ENCODE measurements at places on chromosomes 11 and 22.

- peak; percentile 77 for DNase-seq
These were observed 14.3 kb downstream of the OR2AG2 start for GRCh38 chr11:6757373-6757967.

DNA sequence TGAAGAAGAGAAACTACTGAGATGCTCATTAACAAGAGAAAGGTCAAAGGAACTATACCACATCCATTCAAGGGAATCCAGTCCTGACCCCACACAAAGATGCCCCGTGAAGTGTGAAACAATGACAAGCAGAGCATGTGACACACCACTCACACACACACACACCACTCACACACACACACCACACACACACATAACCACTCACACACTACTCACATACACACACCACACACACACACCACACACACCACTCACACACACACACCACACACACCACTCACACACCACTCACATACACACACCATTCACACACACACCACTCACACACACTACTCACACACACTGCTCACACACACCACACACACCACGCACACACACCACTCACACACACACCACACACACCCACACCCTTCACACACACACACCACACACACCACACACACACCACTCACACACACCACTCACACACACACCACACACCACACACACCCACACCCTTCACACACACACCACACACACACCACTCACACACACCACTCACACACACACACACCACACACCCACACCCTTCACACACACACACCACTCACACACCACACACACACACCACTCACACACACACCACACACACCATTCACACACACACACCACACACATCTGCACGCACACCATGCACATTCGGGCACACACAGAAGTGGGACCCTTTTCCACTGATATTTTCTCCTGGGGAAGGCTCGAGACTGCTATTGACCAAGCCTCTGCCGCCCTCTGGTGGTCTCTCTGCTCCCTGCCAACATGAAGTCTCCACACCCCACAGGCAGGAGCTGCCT lies 32.0 kb upstream of the COMT start:
- peak; percentile 90 for DNase-seq

DNA sequence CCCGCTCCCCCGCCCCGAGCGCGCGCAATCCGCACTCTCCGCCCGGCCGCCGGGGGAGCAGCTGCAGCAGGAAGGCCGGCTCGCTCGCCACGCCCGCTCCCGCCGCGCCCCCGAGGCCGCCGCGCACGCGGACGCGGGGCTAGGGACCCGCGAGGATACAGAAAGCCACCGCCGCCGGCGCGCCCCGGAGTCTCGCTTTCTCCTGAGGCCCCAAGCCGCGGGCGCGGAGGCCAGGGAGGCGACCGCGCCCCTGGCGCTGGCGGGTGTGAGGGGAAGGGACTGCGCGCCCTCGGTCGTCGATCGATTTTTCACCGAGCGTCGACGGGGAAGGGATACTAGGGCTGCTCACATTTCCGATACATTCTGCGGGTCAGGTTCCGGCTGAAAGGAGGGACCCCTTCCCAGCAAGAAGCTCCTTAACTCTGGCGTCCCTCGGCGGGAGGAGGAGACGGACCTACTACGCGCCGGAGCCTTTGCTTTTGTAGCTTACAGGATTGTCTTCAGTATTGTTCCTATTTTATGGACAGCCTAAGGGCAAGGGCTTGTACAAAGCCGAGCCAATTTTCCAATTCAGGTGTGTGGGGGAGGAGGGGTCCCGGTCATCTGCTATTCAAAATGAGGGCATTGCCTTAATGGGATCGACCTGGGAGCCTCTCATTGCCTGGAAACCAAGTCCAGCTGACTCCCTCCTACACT lies 416 bp upstream of the GAB2 start:
- DNase-seq = peak; percentile 73

- DNase-seq = peak; percentile 84
These were observed 11.5 kb downstream of the PARVG start for GRCh38 chr22:44192098-44192815.

DNA sequence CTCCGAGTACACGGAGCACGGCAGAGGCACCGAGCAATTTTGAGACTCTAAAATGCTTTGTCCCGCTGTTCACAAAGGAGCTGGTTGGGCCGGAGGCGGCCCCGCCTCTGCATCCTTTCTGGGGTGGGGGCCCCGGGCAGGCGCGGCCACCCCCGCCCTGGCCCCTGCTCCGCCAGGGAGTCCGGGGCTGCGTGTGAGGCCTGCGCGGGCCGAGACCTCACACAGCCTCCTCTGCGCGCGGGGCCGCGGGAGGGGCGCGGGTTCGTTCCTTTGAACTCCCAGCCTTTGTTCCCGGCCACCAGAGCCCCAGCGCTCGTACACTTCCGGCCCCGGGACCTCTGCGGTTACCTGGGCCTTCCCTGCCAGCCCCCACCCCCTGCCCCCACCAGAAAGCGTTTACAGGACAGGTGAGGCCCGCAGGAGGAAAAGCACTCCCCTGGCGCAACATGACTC lies 1.6 kb downstream of the FGF19 start:
- no peak for DNase-seq

- no peak for DNase-seq
These were observed 546 bp downstream of the DRAP1 start for GRCh38 chr11:65919573-65920371.

DNA sequence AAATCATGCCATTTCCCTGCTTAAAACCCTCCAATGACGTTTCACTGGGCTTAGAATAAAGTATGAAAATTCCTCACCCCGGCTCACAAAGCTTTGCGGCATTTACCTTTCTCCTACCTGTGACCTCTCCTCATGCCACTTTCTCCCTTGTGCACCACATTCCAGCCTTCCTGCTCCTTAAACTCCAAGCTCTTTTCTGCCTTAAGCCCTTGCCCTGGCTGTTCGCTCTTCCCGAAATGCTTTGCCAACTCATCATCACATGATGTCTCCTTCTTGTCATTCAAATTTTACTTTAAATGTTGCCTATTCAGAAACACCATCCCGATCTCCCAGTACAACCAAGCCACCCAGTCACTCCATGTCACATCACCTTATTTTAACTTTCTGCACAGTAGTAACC lies 2.0 kb downstream of the PLEKHA7 start:
- no peak for DNase-seq

GRCh38 chr11:2761131-2762030 lies 61.6 kb upstream of the KCNQ1OT1 start:
- no peak for DNase-seq

- DNase-seq = no peak
These were observed 54.8 kb downstream of the UVRAG start for GRCh38 chr11:75869661-75870455.

- DNase-seq = peak; percentile 3
These were observed 3.1 kb downstream of the DRD4 start for GRCh38 chr11:640021-640706.

DNA sequence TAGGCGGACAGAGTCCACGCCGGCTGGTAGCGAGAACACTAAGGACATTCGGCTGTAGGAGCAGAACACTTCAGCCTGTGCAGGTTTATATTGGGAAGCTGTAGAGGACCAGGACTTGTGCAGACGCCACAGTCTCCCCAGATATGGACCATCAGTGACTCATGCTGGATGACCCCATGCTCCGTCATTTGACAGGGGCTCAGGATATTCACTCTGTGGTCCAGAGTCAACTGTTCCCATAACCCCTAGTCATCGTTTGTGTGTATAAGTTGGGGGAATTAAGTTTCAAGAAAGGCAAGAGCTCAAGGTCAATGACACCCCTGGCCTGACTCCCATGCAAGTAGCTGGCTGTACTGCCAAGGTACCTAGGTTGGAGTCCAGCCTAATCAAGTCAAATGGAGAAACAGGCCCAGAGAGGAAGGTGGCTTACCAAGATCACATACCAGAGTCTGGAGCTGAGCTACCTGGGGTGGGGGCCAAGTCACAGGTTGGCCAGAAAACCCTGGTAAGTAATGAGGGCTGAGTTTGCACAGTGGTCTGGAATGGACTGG lies 17.2 kb downstream of the P2RY2 start:
- DNase-seq = no peak

GRCh38 chr11:19573666-19574065 lies 139.0 kb upstream of the NAV2 start:
- no peak for DNase-seq

DNA sequence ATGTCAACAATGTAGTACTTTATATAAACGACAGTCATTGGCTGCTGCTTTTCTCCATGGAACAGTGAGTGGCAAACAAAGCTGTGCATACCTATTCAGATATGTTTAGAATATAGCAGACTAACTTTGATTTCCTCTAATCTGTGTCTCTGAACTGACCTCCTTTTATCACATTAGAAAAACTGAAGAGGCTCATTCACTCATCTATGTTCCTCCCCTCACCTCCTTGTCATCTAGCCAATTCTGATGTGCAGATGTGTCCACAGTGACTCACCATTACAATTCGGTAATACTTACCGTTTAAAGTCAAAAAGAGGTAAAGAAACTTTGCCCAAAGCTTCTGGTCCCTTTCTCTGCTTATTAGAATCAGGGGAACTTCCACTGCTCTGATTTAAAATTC lies 51.5 kb upstream of the RPS13 start:
- DNase-seq = no peak

GRCh38 chr22:29030618-29031226 lies 30.9 kb downstream of the C22orf31 start:
- no peak for DNase-seq

DNA sequence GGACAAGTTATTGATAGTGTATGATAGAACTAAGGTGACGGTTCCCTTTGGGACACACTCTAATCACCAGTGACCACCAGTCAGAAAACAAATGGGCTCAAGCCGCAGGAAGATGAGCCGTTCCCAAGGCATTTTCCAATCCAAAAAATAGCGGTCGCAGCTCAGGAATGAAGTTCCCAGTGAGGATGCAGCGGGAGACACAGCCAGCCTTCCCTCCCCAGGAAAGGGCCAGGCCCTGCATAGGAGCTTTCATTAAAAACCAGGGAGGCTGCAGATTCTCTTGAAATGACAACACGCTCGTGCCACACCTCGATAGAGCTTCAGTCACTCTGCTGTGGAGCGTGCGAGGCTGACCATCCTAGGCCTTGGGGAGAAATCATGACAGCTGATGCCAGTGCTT lies 65.8 kb upstream of the WNT7B start:
- DNase-seq = no peak

DNA sequence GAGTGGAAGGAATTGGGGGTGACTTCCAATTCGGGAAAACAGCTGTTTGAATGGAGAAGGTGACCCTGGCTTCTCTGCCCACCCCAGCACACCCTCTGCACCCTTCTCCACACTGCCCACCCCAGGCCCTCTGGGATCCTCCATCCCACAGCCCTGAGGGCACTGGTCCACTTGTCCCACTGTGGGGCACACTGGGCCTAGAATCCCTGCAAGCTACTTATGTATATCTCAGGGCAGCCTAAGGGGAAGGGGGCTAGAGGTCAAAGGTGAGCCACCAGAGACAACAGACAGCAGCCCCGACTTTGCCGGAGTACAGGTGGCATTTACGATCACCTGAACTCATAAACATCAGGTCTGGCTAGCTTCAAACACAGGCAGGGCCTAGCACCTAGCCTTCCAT lies 673 bp upstream of the SCUBE2 start:
- DNase-seq = no peak

DNA sequence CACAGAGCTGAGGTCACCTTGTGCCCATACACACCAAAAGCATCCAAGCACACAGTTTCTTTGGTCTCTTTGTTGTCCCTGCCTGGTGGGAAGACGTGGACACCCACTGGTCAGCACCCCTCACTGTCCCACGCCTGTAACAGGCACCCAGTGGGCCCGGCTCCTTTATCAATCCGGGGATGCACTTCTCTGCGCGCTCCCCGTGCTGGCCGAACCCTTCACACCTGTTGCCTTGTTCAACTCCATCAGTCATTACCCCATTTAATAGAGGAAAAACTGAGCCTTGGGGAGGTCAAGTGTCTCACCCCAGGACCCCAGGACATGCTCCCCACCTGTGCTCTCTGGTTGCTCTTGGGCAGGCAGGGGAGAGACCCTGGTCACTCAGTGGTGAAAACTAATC lies 49.7 kb upstream of the FGF3 start:
- no peak for DNase-seq

GRCh38 chr11:121143921-121144320 lies 42.9 kb downstream of the TECTA start:
- DNase-seq = no peak

- DNase-seq = no peak
These were observed 168.2 kb downstream of the COMMD9 start for GRCh38 chr11:36121054-36121453.

DNA sequence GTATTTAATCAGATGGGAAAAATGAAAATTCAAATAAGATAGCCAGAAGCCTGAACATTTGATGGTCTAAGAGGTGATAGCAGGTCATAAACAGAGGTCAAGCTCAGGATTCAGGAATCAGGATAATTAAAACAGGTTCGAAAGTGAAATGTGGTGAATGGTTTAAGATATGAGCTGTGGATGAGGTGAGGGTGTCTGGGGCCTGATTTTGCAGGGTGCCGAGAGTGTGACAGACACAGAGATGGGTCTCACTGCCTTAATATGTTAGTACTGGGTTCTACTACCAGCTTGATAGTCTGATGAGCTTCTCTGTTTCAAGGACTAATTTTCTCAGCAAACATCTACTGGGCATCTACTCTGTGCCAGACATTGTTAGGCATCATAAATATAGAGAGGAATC lies 19.9 kb upstream of the EMSY start:
- DNase-seq = no peak

- no peak for DNase-seq
These were observed 155.3 kb downstream of the MIAT start for GRCh38 chr22:26812731-26813130.

DNA sequence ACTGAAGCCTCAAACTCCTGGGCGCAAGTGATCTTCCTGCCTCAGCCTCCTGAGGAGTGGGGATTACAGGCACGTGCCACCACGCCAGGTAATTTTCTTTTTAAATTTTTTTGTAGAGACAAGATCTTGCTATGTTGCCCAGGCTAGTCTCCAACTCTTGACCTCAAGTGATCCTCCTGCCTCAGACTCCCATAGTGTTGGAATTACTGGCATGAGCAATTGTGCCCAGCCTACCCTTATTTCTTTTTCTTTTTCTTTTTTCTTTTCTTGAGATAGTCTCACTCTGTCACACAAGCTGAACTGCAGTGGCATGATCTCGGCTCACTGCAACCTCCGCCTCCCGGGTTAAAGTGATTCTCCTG lies 63.9 kb downstream of the AAMDC start:
- no peak for DNase-seq

- DNase-seq = no peak
These were observed 32.1 kb downstream of the SERPIND1 start for GRCh38 chr22:20805972-20806471.
